MG63 (cell line): ENCODE measurements at places on chromosomes 13 and 19.

GRCh38 chr19:45739498-45740439, 6.5 kb downstream of the MEIOSIN start:
- DNase-seq, result no peak

DNA sequence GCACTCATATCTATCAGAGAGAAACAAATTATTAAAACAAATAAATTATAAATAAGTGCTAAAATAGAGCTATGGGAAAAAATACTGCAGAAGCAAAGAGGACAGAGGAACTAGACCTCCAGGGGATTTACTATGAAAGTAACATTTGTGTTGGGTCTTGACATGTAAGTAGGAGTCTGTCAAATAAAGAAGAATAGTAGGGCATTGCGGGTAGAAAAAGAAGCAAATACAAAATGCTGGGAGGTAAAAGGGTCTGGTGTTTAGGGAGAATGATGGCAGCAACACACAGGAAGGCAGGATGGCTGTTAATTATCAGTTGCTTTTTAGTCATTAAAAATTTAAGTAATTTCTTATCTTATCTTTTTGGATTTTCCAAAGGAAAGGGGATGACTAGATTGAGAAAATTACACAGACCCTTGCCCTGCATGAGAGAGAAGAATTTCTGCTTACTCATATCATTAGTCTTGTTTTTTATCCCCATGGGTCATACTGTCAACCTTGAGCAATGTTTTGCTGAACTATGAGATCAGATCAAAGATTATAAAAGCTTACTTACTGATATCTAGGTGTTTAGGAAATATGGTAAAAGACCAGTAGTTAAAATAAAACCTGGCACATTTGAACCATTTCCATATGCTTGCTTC, 472.7 kb downstream of the DIAPH3 start:
- DNase-seq, result no peak

- DNase-seq, result peak; percentile 90
Observed at GRCh38 chr13:97339019-97339987, 94.7 kb upstream of the RAP2A start.

GRCh38 chr19:48466561-48467325, 2.4 kb upstream of the CYTH2 start:
- DNase-seq, result peak; percentile 74

DNA sequence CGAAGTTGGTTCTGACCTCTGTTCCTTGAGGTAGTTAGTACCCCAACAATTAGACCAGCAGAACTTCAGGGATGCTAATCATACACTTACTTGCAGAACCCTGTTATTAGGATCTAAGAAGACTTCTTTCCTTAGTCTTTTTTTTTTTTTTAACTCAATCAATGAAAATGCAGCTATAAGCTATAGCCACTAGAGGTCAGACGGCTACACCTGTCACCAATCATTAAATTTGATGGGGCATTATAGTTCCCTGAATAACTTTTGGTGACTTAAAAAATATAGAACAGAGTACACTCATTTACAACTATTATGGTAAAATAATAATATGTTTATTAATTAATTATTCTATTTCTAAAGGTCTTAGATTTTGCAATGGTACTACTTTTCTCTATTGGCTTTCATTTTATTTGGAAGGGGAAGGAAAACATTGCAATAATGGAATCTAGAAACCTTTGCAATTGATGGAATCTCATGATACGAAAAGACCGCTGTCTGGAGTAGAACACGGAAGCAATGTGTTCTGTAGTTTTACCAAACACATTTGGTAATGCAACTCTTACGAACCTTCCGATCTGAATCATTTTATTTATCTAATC, 483.2 kb downstream of the DIAPH3 start:
- DNase-seq, result no peak

DNA sequence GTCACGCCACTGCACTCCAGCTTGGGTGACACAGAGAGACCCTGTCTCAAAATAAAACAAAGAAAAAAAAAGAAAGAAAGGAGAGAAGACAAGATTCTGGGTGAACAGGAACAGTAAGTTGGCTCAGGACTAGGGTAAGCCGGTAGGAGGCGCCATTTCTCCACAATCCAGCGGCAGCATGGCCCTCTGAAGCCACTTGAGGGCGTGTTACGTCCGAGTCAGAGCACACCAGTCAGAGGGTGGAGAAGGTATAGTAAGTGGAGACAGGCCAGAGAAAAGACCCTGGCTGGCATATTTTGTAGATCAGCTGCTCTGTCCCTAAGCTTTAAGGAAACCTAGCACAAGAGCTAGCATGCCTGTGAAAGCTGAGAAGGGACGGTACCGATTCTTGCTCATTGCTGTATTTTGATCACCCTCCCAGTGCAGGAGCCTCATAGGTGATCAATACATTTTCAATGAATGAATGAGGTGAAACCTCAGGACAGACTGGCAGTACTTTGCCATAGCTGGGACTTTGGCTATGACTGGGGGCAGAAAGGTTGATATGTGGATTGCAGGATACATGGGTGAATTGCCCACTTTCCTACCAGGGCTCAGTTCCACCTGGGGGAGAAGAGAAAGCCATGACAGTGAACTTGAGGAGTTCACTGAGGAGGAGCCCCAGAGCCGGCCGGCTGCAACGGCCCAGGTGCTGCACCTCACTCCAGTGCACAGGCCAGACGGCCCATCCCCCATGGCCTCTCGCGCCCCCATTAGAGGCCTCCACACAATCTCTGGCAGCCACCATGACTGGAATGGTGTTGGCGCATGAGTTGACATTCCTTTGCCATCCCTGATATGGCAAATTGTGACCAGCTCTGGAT, 23.5 kb downstream of the POU2F2 start:
- peak; percentile 78 for DNase-seq

- DNase-seq, result no peak
Observed at GRCh38 chr13:48571126-48571913, 38.4 kb upstream of the RCBTB2 start.

DNA sequence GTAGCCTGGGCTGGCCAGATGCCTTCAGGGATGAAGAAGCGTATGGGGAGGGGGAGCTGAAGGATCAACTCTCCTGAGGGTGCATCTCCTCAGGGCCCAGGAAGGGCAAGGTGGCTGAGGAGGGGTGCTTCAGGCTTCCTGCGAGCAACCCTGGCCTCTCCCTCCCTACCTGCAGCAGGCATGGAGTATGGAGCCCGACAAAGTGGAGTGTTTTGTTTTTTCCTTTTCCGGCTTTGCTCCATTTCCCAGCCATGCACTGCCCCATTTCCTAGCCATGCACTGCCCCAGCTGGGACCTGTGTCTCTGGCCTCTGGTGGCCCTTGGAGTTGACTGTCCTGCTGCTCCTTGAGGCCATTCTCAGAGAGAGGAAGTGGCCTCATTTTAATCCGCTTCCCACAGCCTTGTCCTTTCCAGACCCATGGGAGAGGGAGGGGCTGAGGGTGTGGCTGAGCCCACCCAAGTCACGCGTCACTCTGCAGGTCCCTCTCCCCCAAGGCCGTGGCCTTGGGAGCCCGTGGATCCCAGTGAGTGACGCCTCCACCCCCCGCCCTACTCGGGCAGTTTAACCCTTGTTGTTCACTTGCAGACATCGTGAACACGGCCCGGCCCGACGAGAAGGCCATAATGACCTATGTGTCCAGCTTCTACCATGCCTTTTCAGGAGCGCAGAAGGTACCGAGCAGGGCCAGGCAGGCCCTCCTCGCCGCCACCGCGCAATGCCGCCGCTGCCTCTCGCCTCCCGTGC, 34.4 kb downstream of the CAPN12 start:
- no peak for DNase-seq

- DNase-seq, result no peak
Observed at GRCh38 chr19:7098096-7098495, 28.6 kb downstream of the ZNF557 start.

DNA sequence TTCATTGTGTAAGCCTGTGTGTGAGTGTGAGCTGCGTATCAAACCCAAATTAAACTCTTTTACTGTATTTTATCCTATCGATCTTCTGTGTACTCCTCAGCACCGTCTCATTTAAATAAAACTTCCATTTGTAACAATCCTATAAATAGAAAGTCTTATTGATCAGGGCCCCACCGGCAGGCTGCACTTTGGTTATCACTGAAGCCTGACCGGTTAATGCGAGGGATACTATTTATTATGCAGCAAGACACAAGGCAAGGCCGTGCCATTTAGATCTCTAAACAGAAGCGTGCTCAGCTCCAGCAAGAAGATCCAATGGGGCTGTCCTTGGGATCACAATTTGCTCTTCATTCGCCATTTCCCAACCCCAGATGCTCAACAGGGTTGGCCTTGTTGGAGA, 252.6 kb upstream of the TSHZ3 start:
- DNase-seq, result no peak

- DNase-seq, result no peak
Observed at GRCh38 chr13:75725736-75726135, 89.6 kb downstream of the LMO7 start.

DNA sequence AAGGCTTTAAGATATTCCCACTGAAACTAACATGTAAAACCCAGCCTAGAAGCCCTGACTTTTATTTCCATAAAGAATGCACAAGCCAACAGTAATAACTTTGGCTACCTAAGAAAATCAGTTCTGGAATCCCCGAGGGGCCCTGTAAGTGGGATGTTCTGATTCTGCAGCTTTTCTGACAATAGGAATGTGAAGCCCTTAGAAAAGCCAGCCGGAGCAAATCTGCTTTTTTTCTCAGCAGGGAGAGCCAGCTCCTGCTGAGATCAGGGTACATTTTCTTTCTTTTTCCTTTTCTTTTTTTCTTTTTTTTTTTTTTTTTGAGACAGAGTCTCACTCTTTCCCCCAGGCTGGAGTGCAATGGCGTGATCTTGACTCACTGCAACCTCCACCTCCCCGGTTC, 8.0 kb upstream of the GARRE1 start:
- no peak for DNase-seq

DNA sequence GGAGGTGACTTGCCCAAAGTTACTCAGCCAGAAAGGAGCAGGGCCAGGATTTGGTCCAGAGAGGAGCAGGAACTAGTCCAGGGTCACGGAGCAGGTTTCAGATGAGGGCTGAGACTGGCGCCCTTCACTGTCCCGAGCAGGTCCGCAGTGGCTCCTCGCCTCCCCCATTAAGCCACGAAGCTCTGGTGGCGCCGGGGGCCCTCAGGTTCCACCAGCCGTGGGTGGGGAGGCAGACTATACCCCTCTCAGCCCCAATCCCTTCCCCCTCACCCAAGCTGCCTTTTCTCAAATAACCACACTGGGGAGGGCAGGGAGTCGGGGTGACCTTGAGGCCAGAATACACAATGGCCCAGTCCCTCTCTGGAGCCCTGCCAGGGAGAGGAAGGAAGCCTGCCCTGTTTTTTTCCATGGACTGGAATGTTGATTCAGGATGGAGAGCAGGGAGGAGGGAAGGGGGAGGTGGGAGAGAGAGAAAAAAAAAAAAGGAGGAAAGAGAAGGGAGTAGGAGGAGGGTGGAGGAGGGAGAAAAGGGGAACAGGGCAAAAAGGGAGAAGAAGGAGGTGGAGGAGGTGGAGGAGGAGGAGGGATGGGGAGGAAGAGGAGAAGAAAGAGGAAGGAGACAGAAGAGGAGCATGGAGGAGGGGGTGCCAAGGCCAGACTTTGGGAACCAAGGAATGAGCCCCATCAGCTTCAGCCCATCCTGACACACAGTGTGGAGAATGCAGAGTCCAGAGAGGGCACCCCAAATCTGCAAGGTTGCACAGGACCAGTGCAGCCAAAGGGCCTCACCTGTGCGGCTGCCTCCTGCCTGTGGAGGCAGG, 19.7 kb downstream of the CEACAM16 start:
- DNase-seq, result peak; percentile 22

DNA sequence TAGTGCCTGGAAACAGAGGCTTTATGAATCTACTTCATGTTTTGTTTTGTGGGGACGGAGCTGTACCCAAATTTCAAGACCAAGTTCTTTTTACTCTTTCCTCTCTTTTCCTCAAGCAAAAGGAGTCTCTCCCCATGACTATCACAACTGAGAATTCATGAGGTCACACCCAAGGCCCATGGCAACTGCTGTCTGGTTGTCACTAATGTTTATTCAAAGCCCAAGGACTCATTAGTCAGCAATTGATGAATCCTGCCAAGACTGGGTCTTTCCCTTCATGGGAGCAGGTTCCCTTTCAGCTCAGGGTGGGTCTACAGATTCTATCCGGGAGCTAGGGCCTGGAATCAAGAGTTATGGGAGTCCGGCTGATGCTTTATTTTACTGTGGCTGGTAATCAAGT, 441.5 kb upstream of the PCDH20 start:
- DNase-seq, result no peak

DNA sequence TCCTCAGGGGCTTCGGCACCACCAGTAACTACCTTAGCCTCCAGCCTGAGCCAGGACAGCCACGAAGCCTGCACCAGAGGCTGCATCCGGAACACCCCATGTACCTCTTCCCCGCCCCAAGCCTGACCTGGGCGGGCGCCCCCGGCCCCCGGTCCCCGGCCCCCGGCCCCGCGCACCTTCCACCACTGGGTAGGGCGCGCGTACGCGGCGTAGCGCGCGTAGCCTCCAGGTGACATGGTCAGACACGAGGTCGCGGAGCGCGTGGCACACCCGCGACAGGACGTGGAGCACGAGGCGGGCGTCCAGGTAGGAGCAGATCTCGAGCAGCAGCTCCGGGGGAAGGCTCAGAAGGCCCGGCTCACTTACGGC, 450 bp downstream of the FBXW9 start:
- no peak for DNase-seq

GRCh38 chr13:82661126-82661525, 1221.1 kb downstream of the SLITRK1 start:
- no peak for DNase-seq

- DNase-seq, result no peak
Observed at GRCh38 chr19:42546831-42547500, 18.7 kb upstream of the CEACAM1 start.

DNA sequence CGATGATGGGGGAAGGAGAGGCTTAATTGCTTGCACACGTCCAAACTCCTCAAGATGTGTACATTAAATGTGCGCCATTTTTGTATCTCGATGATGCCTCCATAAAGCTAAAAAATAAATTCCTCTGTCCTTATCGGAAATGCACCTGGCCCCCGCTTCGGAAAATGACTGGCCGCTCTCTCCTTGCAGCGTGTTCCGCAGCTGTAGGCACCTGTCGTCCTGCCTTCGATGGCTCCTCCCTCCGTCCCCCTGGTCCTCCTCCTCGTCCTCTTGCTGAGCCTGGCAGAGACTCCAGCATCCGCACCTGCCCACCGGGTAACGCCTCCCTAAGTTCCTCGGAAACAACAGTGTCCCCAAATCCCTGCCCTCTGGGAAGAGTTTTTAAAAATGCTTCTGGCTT, 1.1 kb downstream of the GALP start:
- DNase-seq, result no peak

GRCh38 chr13:113539176-113539575, 45.4 kb upstream of the TFDP1 start:
- DNase-seq, result no peak

- DNase-seq, result no peak
Observed at GRCh38 chr13:45474584-45475454, 10.1 kb downstream of the COG3 start.
